Progenitor cell of endocrine pancreas (in vitro differentiated cells): ENCODE measurements at places on chromosomes 6 and 20. TPM values are rescaled to one million over a fixed set of nuclear protein-coding genes. Genes with fewer than 3 reads are reported as not detected.

GRCh38 chr6:116083052-116083451 lies 17.6 kb upstream of the NT5DC1 start:
- DNase-seq: no peak
- H3K4me3 ChIP-seq: no peak overlapping the region
- peaks cover 4% of the 10 kb centered on the region for H3K27me3 ChIP-seq
- H3K4me1 ChIP-seq: peaks cover 1% of the 10 kb centered on the region

GRCh38 chr6:147071776-147072175 lies 132.4 kb upstream of the STXBP5 start:
- no peaks in the 10 kb centered on the region for H3K36me3 ChIP-seq
- no peaks in the 10 kb centered on the region for H3K27me3 ChIP-seq
- no peak overlapping the region for H3K4me3 ChIP-seq
- H3K27ac ChIP-seq: no peak overlapping the region

DNA sequence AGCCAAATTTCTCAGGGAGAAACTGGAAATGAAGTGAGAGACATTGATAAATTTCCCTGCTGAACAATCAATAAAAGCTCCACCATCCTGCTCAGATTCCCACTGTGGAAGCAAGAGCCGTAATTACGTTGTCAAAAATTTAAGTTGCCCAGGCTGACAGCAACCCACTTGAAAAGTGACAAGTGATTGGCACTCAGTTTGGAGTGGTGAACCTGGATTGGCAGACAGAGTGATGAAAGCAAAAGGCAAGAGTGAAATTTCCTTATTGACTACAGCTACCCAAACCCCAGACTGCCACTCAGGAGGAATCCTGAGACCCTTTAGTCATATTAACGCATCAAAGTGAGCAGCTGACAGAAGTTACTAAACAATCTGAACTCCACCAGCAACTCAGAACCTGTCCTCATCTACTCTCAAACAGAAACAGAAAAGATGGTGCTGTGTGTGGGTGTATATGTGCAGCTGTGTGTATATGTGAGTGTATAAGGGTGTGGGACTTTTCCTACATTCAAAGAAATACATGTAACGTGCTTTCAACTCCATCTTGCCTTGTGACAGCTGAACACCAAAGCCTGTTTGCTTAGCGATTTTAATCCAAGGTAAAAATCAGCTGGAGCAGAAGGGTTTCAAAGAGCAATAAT lies 157.4 kb downstream of the PKHD1 start:
- H3K4me3 ChIP-seq: no peak overlapping the region
- no peak overlapping the region for H3K27ac ChIP-seq
- no peaks in the 10 kb centered on the region for H3K27me3 ChIP-seq
- DNase-seq: no peak
- H3K36me3 ChIP-seq: no peaks in the 10 kb centered on the region
- peaks cover 45% of the 10 kb centered on the region for H3K4me1 ChIP-seq

DNA sequence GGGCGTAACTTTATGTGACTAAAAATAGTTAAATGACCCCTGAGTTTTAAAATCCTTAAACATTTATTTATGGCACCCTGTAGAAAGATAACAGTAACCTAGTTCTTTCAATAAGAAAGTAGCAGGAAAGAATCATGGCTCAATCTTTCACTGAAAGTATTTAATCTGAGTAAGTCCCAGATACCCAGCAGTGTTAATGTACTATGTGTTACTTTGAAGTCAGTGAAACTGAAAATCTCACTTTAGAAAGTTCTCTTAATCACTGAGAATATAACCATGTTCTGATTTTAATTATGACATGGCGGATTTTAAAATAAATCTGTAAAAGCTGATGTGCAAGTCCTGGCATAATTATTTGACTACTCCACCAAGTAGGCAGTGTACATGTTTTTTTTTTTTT lies 8.1 kb upstream of the HEY2 start:
- peaks cover 29% of the 10 kb centered on the region for H3K27me3 ChIP-seq
- no peak overlapping the region for H3K4me3 ChIP-seq
- H3K36me3 ChIP-seq: no peaks in the 10 kb centered on the region
- H3K27ac ChIP-seq: no peak overlapping the region

The TPD52L2 gene
- total RNA-seq: 85.0 and 88.1 TPM in 2 replicates

DNA sequence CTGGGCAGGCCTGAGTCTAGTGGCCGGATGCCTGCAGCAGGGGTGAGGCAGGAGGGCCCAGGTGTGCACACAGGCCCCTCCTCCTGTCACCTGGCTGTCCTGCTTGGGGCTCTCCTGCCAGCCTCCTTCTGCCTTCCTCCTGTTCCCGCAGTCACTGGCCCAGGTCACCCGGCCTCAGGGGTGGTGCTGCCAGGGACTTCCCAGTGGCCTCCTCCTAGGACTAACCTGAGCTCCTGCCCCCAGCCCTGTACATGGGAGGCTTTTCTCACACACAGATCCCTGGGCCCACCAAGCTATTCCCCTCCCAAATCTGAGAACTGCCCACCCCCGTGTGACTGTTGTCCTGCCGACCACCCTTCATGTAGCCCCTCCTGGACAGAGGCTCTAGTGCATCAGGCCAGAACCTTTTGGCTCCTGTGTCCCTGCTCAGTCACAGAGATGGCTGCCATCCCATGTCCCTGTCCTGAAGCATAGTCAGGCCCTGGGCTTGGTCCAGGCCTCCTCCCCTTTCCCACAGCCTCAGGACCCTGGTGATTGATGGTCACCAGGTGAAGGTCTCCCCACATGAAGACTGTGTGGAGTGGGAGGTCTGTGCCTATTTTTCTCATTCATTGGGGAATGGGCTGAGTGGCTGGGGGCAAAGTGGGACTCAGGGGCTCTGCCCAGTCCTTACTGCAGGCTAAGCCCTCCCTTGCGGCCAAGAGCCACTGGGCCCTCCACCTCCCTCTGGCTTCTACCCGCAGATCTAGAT lies 1.1 kb upstream of the ULBP1 start:
- H3K27me3 ChIP-seq: peaks cover 97% of the 10 kb centered on the region
- no peaks in the 10 kb centered on the region for H3K36me3 ChIP-seq
- H3K4me3 ChIP-seq: peak overlapping the region; percentile 66

DNA sequence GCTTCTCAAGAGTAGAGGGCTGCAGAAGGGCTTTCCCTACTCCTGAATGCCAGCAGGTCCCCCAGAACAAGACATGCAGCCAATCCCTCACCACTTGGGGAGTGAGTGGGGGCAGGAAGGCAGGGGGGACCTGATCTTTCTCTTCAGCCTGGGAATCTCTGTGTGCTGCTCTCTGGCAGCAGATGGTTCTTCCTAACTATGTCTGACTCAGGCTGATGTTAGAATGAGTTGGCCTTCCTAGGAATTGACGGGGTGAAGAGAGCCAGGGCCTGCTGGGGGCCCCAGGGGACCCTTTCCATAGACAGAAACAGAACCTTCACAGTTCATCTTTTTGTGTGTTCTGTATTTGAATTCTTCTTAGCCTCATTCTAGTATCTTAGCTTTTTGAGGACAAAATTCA lies 29.0 kb upstream of the TCP11 start:
- no peaks in the 10 kb centered on the region for H3K36me3 ChIP-seq
- peaks cover 7% of the 10 kb centered on the region for H3K27me3 ChIP-seq
- DNase-seq: no peak

DNA sequence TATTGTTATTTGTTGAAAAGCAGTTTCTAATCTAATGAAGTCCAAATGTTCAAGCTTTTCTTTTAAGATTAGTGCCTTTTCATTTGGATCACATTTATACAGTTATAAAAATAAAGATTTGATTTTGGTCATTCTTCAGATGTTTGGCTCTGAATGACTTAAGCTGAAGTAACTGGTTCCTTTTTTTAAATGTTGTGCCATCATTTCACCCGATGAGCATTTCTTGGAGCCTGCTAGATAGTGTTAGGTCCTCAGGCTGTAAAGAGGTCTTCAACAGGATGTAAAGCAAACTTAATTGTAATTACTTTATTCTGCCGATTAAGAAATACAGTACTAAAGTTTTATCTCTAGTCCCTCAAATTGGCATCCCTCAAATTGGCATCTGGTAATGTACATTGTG lies 41.2 kb upstream of the ASIP start:
- H3K27ac ChIP-seq: no peak overlapping the region
- no peaks in the 10 kb centered on the region for H3K36me3 ChIP-seq
- peaks cover 6% of the 10 kb centered on the region for H3K27me3 ChIP-seq
- H3K4me3 ChIP-seq: no peak overlapping the region
- DNase-seq: no peak

DNA sequence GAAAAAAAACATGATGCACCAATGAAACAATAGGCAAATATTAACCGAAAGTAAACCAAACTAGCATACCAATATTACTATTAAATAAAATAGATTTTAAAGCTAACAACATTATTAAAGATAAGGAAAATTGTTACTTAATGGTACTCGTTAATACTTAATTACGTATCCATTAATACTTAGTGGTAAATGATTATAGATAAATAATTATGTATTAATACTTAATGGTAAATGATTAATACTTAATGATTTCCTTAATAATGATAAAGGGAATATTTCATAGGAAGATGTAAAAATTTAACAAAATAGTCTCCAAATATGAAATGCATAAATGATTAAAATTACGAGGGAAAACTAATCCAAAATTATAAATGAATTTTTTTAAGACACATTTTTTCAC lies 278.9 kb downstream of the PHACTR1 start:
- H3K27me3 ChIP-seq: no peaks in the 10 kb centered on the region
- H3K4me1 ChIP-seq: peaks cover 5% of the 10 kb centered on the region
- no peak overlapping the region for H3K27ac ChIP-seq
- peaks cover 2% of the 10 kb centered on the region for H3K36me3 ChIP-seq
- H3K4me3 ChIP-seq: no peak overlapping the region

DNA sequence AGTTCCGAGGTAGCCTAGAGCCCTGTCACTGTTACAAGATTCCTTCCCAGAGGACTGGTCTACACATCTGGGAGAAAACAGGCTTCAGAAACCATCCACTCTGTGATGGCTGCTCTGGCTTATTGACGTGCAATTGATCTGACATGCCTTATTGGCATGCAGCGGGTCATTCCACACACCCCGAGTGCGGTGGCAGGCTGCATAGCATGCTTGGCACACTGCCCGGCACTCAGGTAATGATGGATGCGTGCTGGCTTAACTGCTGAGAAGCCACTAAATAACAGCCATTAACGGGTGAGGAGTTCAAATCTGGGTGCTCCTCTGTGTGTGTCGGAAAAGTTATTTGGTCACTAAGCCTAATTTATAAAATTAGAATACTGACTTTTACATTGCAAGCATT lies 67.9 kb upstream of the CDH4 start:
- peaks cover 15% of the 10 kb centered on the region for H3K4me1 ChIP-seq
- peaks cover 13% of the 10 kb centered on the region for H3K27me3 ChIP-seq
- no peaks in the 10 kb centered on the region for H3K36me3 ChIP-seq
- no peak overlapping the region for H3K27ac ChIP-seq

DNA sequence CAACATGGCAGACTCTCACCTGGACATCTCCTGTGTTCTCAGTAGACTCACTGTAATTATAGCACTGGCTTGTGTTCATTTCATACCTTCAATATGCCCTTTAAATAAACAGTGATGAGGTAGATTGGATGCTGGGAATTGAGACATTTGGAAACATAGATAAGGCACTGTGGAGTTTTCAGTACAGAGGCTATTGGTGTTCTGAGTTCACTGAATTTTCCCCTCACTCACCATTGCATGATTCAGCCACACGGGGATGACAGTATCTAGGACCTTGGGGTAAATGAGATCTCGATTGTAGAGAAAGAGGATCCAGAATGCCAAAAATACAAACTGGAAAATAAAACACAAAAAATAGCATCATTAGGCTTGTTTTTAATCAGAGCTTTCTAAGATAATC lies 12.6 kb downstream of the ADTRP start:
- no peak overlapping the region for H3K27ac ChIP-seq
- H3K36me3 ChIP-seq: no peaks in the 10 kb centered on the region
- H3K4me3 ChIP-seq: no peak overlapping the region
- peaks cover 3% of the 10 kb centered on the region for H3K27me3 ChIP-seq
- peaks cover 44% of the 10 kb centered on the region for H3K4me1 ChIP-seq
